ENCODE measurements at places on chromosomes 3 and 15. TPM values are rescaled to one million over a fixed set of nuclear protein-coding genes. Genes with fewer than 3 reads are reported as not detected.

The FILIP1L gene
- total RNA-seq = 24.1 TPM

The CHL1 gene
- 0.17 TPM for total RNA-seq

The SPTSSB gene
- total RNA-seq = 0.22 TPM

The LZTFL1 gene
- 8.6 TPM for total RNA-seq

The CEP152 gene
- total RNA-seq = 14.1 TPM

The PPM1L gene
- 2.4 TPM for total RNA-seq

The PRICKLE2 gene
- total RNA-seq = 2.5 TPM

The ILDR1 gene
- total RNA-seq = 2.2 TPM

The CACNA2D2 gene
- 0.14 TPM for total RNA-seq

The FBXW12 gene
- not detected for total RNA-seq

DNA sequence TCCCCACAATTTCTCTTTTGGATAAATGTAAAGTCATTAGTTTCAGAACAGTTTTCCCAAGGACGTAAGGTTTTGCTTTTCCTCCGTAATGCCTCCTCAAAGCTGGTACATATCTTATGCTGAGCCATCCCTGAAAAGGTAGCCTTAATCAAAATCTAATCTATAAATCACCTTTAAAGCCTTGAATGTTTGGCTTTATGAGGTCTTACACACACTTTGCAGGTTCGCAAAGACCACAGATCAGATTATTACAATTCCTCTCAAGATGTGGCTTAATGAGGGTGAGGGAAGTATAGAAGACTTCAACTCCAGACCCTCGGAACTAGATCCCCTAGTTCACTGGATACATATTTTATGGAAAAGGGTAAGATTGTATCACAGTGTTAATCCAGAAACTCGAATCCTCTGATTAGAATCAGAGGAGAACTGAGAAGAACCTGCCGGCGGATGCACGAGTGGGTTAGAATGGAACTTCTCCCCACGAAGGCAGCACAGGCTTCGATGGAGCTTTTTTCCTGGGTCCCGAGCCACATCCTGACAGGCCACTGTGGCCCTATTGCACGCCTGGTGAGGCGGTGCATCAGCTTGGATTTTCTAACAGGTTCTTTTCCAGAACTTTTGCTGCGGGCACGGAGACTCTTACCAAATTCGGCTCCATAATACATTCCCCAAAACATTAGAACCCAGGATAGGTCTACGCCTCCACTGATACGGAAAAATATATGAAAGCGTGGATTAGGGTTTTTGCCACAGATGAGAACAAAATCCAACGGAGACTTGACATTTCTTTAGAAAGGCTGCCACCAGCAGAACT lies 1.2 kb downstream of the CTXND1 start:
- no peak for DNase-seq

GRCh38 chr15:60343221-60343970 lies 54.4 kb downstream of the ANXA2 start:
- no peak for DNase-seq

DNA sequence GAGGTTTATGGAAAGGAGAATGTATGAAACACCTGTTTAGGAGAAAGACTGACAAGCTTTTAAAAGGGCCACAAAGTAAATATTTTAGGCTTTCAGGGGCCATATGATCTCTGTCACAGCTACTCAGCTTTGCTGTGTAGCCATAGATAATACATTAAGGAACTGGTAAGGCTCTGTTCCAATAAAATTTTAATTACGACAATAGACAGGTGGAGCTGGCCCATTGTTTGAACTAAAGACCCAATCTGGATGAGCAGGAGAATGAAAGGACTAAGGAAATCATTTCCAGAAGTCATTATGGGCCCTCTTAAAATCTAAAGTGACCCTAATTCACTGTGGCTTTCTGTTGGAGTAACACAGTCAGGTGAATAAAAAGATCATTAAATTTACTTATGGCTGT lies 48.5 kb upstream of the SLC12A8 start:
- no peak for DNase-seq

DNA sequence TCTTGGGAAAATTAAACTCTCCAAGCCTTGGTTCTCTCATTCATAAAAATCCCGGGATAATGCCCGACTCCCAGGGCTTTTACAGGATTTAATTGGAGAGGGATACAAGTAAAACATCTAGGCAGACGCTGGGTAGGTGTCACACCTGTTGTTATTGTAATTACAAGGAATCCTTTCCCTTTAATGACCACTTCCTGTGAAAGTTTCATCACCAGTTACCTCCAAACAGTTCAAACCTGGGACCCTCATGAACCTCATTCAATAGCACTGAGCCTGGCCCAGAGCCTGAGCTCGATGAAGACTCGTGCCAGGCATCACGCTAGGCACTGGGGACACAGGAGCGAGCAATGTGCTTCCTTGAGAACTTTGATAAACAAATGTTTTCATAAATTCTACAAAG lies 2.1 kb upstream of the RYK start:
- DNase-seq = no peak

- DNase-seq = no peak
These were observed 27.9 kb upstream of the STRIT1 start for GRCh38 chr3:155321418-155321817.

GRCh38 chr3:184229394-184230080 lies at the start of gene VWA5B2:
TSS of gene VWA5B2 (plus strand) at chr3:184229585. CDS start at chr3:184230529, 944 bp downstream.
- DNase-seq = no peak

DNA sequence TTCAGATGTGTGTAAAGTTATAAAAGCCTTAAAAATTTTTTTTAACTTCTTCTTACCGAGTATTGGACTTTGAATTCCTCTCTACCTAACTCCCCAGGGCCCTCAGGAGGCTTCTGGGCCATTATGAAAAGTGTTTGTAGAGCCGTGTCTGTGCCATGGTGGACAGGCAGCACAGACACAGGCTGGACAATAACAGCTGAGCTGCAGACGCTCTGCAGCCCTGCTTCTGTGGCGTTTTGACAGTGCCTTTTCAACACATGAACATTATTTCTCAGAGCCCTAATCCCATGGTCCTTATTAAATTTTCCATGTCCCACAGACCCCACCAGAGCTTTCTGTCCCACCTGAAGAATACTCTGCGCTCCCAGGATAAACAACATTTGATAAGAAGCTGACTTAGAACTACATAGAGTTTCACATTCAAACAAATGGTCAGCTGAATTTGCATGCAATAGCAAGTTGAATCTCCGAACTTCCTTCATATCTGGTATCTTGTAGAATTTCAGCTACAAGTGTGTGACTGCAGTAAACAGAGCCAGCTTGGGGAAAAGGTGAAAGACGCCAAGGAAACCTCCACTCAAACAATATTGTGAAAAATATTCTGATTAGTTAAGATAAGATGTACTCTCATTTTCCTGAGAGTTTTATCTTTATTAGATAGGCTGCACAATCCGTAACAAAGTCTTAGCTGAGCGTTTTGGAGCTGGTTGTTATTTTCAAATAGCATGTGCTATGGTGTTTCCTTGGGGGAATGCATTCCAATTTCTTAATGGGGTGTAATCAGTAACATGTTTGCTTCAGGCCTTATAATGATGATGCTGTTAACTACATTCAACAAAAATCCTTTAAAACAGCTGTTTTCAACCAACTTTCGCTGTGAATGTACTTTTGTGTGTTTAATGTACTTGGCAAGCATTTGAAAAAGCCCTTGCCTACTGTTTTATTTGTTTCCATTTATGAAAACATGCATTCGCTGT lies 378.2 kb downstream of the MECOM start:
- no peak for DNase-seq

- DNase-seq = no peak
These were observed 20.8 kb upstream of the ARHGEF3 start for GRCh38 chr3:56822501-56822900.

DNA sequence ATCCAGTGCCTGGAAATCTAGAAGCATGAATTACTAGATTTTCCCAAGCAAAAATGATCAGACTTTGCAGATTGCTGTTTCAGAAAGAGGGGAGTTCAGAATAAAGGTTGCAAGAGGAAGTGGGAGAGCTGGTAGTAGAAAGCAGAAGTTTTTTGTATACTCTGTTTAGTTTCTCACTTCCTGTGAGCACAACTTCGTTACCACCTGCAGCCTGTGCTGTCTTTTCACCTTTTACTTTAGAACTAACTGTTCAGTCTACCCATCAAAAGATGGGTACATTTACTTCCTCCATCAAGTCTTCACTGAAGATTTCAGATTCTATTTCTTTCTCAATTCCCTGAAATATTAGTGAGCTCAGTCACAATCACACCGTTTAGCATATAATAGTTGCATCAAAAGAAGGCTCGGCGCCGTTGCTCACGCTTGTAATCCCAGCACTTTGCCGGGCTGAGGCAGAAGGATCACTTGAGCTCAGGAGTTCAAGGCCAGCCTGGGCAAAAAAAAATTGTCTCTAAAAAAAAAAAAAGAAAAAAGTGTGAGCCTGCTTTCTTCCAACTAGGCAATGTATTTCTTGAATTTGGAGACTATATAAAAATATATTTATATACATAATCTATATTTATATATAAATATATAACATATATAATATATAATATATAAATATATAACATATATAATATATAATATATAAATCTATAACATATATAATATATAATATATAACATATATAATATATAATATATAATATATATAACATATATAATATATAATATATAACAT lies 1.8 kb upstream of the CEP97 start:
- DNase-seq = no peak

GRCh38 chr15:90889736-90890456 lies 5.6 kb downstream of the FES start:
- no peak for DNase-seq

- DNase-seq = no peak
These were observed 240.3 kb upstream of the PEX5L start for GRCh38 chr3:180277041-180277440.

DNA sequence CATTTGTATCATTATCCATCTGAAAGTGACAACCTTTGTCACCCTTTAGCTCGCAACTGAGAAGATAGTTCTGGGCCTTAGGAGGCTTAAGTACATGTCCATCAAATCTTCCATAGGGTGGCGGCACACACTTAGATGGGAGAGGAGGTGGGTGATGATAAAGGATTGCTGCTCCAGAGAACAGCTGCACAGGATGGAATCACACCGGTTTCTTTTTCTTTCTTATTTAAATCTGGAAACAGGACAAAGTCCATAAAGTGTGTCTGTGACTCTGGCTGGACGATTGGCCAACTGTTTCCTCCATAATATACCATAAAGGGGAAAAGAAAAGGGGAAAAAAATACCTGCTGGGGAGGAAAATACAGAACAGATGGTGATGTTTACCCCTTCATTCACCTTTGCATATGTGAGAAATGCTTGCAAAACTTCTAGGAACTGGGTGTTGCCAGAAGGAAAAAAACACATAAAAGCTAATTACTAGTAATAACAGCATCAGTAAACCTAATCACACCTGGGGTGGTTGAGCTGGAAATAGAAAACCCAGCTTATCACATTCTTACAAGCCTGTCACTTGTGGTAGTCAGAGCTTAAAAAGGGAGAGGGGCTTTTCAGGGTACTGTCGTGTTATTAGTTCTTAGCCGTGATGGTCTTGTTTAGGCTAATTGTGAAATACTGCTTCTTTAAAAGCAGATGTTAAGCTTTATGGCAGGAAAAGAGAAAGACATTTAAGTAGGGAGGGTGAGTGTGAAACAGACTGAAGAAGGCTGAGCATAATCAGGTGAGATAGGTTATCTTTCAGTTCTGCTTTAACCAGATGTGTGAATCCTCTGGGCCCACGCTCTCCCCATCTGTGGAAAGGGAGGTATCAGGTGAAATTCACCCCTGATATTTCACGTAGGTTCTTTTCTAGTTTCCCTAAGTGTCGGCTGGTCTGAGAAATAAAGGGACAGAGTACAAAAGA lies 16.7 kb downstream of the C2CD4A start:
- DNase-seq = no peak

GRCh38 chr3:118526758-118527513 lies 507.7 kb downstream of the IGSF11 start:
- no peak for DNase-seq

DNA sequence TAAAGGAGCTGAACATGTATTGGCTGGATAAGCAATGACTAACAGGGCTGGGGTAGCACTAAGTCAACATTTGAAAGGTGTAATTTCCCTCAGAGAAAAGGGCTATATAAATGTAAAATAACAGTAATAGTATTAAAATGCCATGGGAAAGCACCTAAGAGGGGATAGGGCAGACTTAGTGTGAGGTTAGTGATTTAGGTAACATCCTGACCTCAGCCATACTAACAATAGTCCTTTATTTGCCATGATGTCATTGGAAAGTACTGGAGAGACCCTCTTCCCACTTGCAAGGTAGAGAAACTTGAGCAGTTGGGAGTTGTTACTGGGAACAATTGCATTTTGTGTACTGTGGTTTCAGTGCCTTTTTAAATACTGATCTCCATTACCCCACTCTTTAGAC lies 103.4 kb downstream of the LSAMP start:
- DNase-seq = no peak

GRCh38 chr3:124019291-124019690 lies 27.4 kb upstream of the ROPN1 start:
- DNase-seq = no peak

DNA sequence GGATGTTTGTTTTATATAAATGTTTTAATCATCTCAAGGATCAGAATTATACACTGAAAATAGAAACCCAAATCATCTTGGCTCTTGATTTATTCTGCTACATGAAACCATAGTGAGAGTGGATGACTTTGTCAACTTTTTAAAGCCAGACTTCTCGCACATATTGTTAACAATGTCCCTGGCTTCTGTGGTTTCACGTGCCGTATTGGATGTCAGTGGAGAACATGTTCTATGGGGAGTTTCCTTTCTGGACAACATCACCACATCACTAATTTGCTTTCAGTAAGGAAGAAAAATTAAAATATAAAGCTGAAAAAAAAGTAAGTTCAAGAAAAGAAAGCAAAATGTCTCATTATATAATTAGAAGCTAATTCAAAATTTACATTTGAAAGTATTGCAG lies 297.1 kb upstream of the MME start:
- no peak for DNase-seq

DNA sequence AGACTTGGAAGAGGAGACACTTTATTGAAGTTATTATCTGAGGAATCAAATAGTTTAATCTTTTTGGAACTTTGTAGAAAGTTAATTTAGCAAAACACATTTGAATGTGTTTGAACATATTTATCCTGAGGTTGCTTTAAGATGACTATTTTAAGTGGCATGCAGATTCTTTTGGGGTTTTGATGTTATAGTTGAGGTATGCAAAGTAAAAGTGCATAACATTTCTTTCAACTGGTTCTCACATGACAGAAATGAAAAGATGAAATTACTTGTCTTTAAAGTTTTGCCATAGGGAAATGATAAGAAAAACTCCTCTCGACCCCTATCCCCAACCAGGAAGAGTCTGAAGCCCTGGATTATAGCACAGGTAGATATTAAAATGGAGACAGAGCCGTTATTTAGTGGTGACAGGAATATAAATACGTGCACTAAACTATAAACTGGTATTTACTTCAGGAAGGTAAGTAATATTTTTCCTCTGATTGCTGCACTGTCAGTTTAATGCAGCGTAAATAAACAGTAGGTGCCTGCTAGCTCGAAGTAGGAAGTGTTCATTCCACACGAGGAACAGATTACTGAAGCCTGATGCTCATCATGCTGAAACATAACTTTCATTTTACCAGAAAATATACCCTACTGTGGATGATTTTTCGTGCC lies 15.1 kb upstream of the SATB1 start:
- DNase-seq = no peak

GRCh38 chr3:193711523-193711963 lies 118.5 kb downstream of the OPA1 start:
- no peak for DNase-seq

GRCh38 chr15:84798436-84798946 lies 18.7 kb upstream of the ALPK3 start:
- DNase-seq = no peak

GRCh38 chr3:45626096-45626887 lies 31.7 kb downstream of the LIMD1 start:
- no peak for DNase-seq

- DNase-seq = no peak
These were observed 171.0 kb upstream of the COL8A1 start for GRCh38 chr3:99467420-99467819.
